Choroid plexus epithelial cell (primary cell): ENCODE measurements at places on chromosomes 13 and 19.

DNA sequence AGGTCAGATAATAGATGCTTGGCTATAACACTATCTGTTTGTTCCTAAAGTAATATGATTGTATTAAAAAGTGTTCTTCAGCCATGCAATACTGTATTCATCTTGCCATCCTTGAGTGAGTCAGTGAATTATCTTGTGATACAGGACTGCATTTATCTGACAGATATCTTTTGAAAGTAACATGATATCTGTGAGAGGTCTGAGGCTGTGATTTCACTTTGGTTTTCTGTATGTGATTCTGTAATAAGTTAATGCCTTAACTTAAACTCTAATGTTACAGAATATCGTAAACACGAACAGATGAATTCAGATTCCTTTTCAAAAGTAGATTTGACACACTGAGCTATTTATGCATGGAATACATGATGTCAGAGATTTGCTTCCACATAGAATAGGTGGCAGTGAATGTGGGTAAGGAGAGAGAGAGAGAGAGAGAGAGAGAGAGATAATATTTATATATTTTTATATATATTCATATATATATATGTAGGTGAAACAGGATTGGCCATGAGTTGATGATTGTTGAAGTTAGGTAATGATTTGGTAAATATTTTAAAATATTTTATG lies 97.9 kb upstream of the RNF113B start:
- peak; percentile 81 for DNase-seq

GRCh38 chr19:38537071-38537936 lies 80.4 kb downstream of the MAP4K1 start:
- no peak for DNase-seq

GRCh38 chr13:112204346-112205327 lies 137.7 kb downstream of the SOX1 start:
- DNase-seq, result no peak

DNA sequence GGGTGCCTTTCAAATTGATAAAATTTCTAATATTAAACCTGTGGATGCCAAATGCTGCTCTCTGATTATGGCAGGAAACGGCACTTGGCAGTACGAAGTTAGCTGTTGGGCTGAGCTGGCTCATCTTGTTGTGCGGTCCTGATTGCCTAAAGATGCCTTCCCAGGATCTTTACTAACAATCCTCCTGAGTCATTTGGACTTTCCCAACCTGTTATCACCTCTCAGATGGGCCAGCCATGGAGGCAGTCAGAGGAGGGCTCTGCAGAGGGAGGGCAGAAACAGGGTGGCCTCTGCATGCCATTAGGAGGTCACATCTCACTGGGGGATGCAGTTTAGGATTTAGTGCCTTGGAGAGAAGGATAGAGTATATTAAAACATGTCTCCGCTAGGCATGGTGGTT lies 27.3 kb downstream of the ALOX5AP start:
- DNase-seq, result peak; percentile 29

GRCh38 chr13:72290962-72291681 lies 424.1 kb upstream of the DACH1 start:
- DNase-seq, result peak; percentile 47

- DNase-seq, result no peak
Observed at GRCh38 chr13:34335014-34336007, 517.4 kb downstream of the RFC3 start.

DNA sequence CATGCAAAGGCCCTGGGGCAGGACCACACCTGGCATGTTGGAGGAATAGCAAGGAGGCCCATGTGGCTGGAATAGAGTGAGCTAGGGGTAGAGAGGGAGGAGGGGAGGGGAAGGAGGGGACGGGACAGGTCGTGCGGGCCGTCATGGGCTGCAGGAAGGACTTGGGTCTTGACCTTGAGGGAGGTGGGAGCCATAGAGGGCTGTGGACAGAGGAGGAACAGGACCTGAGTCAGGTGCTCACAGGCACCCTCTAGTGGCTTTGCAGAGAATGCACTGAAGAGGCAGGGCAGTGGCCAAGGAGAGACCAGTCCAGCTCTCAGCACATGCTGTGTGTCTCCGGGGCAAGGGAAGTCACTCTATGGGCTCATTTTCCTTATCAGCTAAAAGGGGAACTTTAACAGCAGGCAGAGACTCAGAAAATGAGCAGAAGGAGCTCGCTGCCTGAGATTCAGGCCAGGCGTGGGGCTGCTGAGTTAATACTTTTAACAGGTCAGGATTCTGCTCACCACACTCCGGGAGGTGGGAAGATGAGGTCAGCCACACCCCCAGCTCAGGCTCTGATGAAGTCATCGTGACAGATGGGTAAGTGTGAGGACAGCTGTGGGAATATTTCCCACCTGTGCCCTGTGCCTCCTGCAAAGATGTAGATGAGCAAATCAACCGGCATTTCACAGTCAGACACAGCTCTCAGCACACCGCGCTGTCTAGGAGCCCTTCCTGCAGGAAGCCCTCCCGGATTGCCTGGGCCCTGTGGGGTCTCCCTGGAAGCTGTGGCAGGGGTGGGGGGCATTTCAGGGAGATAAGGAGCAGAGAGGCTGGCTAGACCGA lies 6.0 kb upstream of the TNFAIP8L1 start:
- DNase-seq, result peak; percentile 94

DNA sequence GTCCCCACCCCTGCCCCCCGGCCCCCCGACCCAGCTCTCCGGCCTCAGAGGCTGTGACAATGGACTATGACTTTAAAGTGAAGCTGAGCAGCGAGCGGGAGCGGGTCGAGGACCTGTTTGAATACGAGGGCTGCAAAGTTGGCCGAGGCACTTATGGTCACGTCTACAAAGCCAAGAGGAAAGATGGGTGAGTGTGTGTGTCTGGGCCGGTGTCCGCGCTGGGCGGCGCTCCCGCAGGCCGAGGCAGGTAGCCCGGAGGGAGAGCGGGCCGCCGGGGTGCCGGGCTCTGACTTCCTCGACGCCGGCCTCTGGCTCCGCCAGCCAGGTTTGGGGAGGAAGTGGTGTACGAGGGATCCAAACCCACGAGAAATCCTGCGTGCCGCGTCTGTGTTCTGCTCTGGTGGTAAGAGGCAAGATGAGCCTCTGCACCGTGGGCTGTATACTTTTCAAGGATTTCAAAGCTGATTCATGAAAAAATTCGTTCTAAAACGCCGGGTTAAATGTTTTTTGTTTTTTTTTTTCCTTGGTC lies 718 bp downstream of the CDK8 start:
- peak; percentile 52 for DNase-seq

DNA sequence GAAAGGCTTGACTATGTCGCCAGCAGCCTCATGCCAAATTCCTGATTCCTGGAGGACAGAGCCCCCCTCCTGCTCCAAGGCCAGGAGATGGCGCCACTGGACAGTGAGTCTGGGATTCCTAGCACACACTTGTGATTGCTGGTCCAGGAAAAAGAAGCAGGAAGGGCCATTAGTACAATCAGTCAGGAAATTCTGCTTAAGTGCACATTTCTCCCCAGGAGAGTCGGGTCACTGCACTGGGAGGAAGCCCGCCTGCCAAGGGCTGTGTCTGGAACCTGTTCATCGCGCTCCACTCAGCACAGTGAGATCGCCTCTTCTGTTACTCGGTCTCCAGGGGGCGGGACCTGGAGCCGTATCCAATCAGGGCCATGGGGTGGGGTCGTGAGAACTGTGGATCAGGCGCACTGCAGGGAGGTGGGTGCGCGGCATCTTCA lies 65.1 kb downstream of the ZNF823 start:
- peak; percentile 73 for DNase-seq

GRCh38 chr13:49653478-49653877 lies 25.2 kb downstream of the ARL11 start:
- no peak for DNase-seq

DNA sequence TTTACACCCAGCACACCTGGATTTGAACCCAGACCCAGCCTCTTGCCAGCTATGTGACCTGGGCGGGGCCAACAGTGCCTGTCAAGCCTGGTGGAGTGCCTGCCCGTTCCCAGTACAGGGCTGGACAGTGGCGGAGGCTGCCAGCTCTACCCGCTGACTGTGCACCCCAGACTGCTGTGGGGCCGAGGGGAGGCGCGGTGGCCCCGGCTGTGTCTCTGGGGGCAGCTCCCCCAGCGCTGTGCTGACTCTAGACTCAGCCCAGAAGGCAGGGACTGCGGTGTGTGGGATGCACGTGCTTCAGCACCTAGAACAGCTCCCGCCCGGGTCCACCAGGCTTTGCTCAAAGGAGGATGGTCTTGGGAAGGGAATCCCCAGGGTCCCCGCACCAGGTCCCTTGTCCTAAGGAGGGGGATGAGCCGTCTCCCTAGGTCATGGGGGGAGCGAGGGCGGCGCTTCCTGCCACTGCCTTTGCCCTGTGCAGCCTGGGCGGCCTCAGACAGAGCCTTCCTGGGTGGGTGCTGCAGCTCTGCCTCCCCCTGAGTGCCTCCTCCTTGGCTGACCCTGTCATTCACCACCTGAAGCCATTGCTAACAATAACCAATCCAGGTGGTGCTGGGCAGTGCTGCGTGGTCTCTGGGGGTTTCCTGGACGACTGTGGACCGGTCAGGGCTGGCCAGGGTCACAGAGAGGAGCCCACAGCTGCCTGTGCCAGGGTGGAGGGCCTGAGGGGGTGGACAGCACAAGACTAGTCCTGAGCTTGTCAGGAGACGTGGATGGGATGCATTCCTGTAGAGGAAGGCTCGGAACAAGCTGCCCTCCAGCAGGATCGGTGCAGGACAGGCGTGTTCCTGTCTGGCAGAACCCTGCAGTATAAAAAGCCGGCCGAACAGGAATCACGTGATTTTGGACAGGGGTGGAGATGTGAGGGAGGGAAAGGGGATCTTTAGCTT lies 18.6 kb downstream of the TMEM255B start:
- peak; percentile 35 for DNase-seq

DNA sequence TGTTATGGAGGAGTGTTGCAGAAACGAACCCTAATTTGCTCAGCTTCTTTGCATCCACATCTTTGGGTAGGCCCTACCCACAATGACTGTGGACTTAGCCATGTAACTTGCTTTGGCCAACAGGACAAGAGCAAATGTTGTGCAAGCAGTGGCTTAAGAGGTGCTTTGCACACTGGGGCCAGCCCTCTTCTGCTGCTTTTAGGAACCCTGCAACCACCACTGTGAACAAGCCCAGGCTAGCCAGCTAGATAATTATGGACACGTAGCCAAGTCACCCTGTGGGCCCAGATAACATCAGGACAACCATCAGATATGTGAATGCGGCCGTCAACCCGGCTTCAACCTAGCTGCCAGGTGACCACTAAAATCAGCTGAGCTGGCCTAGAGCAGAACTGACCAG lies 17.1 kb downstream of the C19orf47 start:
- DNase-seq, result no peak

GRCh38 chr19:35347171-35347929 lies at the start of gene FFAR1:
Gene FFAR1, plus strand, starts transcription at chr19:35347902. Its CDS starts 3,650 bp downstream, at chr19:35351552.
- DNase-seq, result no peak

DNA sequence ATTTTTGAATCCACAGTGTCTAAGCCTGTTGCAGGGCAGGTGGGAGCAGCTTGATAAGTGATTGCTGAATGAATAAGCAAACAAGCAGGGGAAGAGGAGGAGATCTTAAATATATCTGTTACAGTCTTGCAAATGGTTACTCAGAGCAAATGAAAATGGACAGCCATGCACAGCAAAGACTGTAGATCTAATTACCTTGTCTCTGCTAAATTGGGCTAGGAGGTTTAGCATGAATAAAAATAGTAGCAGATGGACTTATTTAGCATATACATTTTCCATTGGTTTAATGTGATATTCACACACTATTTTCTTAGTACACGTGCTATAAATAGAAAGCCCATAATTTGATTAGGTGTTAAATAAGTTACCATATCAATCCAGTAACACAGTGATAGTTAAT lies 72.9 kb upstream of the FARP1 start:
- no peak for DNase-seq

- DNase-seq, result peak; percentile 88
Observed at GRCh38 chr13:110306960-110307766, at the start of the genes COL4A1 and COL4A2. Gene COL4A1, minus strand, starts transcription at chr13:110307157. Its CDS starts 130 bp downstream, at chr13:110307027. Gene COL4A2, plus strand, starts transcription at chr13:110307284. Its CDS starts 620 bp downstream, at chr13:110307904.
